ENCODE measurements at places on chromosomes 3 and 15. TPM values are rescaled to one million over a fixed set of nuclear protein-coding genes. Genes with fewer than 3 reads are reported as not detected.

Gene CPN2
- not detected for total RNA-seq

Gene LMOD3
- 3.6 TPM for total RNA-seq

Gene TRAK1
- 13.5 TPM for total RNA-seq

Gene PPM1L
- total RNA-seq: 10.1 TPM

Data from umbilical cord (tissue), 2 donors.